ENCODE measurements at places on chromosomes 3 and 15. TPM values are rescaled to one million over a fixed set of nuclear protein-coding genes. Genes with fewer than 3 reads are reported as not detected.

DNA sequence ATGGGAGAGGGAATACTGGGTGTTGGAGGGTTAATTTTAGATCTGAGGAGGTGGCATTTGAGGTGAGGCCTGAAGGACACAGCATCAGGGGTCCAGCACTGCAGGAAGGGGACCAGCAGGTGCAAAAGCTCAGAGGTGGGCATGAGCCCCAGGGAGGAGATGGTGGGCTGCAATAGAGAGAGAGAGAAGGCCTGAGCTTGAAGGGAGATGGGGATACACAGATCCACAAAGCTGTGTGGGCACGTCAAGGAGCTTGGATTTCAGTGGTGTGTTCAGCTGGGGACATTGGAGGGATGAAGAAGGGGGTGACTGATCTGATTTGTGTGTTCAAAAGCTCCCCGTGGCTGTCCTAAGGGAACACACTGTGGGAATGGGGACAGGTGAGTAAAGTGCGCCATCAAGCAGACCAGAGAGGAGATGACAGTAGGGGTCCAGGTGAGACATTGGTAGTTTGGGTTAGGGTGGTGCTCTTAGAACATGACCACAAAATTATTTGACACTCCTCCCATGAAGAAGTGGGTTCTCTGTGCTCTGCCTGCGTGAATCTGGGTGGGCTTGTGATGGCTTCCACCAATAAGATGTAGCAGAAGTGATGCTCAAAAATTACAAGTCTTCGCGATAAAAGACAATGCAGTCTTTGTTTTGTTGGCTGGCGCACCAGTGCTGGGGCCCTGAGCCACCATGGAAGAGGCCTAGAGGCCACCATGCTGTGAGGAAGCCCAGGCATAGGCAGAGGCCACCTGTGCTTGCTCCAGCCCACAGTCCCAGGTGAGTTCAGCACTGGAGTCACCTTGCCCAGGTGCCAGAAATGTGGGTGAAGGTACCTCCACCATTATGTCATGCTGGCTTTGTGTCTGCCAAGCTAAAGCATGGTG lies 1.9 kb upstream of the WNT7A start:
- no peaks in the 10 kb centered on the region for H3K27me3 ChIP-seq
- H3K4me3 ChIP-seq = no peak overlapping the region
- H3K27ac ChIP-seq = no peak overlapping the region
- no peaks in the 10 kb centered on the region for H3K36me3 ChIP-seq

DNA sequence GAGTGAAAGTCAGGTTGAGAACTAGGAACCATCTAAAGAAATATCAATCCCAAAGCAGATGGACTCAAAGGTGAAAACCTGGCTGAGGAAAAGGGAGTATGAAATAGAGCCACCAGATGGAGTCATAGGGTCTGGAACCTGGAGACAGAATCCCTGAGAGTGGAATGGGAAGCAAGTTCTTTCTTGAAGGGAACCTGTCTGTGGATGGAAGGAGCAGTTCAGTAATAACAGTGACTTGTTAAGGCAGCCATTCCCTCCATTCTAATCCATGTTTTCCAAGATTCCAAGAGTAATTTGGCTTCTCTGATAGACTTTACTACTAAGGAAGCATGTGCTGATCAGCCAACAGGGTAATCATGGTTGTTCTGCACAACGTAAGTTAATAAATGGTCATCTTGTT lies 22.5 kb upstream of the AQP9 start:
- H3K27ac ChIP-seq = no peak overlapping the region
- no peak overlapping the region for H3K4me3 ChIP-seq
- DNase-seq = no peak
- H3K27me3 ChIP-seq = no peaks in the 10 kb centered on the region

- peaks cover 19% of the 10 kb centered on the region for H3K4me1 ChIP-seq
- H3K4me3 ChIP-seq = peak overlapping the region; percentile 93
- peak; percentile 74 for DNase-seq
- H3K27ac ChIP-seq = peak overlapping the region; percentile 96
Measured at GRCh38 chr15:58771621-58772250, 634 bp downstream of the MINDY2 start.

- no peaks in the 10 kb centered on the region for H3K4me1 ChIP-seq
- H3K27ac ChIP-seq = no peak overlapping the region
- no peak for DNase-seq
- H3K36me3 ChIP-seq = no peaks in the 10 kb centered on the region
- H3K4me3 ChIP-seq = no peak overlapping the region
Measured at GRCh38 chr3:119990888-119991287, 103.4 kb downstream of the GSK3B start.

DNA sequence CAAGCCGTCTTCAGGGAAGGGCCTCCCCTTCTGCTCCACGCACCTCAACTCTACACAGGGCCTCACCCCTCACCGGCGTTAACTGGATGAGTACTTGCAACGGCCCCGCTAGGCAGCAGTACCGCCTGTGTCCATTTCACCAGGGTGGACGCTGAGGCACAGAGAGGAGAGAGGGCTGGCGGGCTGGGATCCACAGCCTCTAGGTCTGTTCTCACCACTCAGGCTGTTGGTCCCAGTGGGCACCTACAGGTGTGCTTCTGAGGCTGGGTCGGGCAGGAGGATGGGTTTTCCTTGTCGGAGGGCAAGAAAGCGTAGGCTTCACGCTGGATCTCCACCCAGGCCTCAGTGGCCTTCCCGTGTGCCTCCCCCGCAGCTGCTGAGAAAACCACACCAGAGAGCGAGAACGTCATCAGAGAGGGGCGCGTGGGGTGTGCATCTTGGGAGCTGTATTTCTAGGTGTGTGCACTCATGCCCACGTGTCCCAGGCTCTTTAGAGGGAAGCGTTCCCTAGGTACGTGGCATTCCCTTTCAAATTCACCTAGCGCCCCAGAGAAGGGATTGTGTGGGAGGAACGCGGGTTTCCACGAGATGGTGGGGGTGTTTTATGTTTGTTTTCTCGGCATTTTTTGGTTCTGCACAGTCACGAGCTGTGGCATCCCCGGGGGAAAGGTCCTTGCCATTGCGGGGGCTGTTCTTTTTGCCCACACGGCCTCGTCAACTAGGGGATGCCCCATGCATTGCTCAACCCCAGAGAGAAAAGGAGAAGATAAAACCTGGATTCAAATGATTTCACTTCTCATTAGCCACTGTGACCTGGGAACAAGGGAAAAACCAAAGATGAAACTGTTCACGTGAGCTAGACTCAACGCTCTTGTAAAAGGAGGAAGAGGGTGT lies 67.7 kb downstream of the MGLL start:
- no peak overlapping the region for H3K4me3 ChIP-seq
- DNase-seq = no peak
- no peaks in the 10 kb centered on the region for H3K27me3 ChIP-seq
- no peaks in the 10 kb centered on the region for H3K36me3 ChIP-seq
- H3K4me1 ChIP-seq = no peaks in the 10 kb centered on the region

- no peaks in the 10 kb centered on the region for H3K36me3 ChIP-seq
- no peak overlapping the region for H3K27ac ChIP-seq
- DNase-seq = no peak
- no peak overlapping the region for H3K4me3 ChIP-seq
Measured at GRCh38 chr3:16378920-16379319, 113.9 kb downstream of the OXNAD1 start.

MED12L gene
- 18.5 TPM for total RNA-seq

HAPLN3 gene
- 4.8 TPM for total RNA-seq

TM4SF18 gene
- 1.2 TPM for total RNA-seq

DNA sequence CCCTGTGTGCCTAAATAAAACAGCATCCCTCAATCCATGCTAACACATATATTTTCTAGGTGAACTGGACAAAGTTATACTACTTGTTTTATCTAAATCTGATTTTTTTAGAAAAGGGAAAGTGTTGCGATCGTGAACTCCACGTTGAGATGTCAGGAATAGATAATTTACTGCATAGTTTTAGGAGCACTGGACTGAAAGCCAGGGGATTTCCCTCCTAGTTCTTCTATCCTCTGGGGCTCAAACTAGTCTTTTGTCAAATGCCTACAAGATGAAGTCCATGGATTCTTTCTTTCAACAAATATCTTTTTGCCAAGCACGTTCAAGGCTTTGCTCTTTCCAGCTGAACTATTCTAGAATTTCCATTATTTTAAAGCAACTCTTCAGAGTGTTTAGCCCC lies 617 bp upstream of the HPS3 start:
- peak overlapping the region; percentile 39 for H3K27ac ChIP-seq
- no peak for DNase-seq
- H3K36me3 ChIP-seq = no peaks in the 10 kb centered on the region

GRCh38 chr3:122898298-122898697 lies 103.4 kb downstream of the SLC49A4 start:
- H3K27ac ChIP-seq = no peak overlapping the region
- H3K4me1 ChIP-seq = no peaks in the 10 kb centered on the region
- H3K36me3 ChIP-seq = no peaks in the 10 kb centered on the region
- H3K4me3 ChIP-seq = no peak overlapping the region
- no peak for DNase-seq

C3orf85 gene
- total RNA-seq = not detected

- H3K36me3 ChIP-seq = no peaks in the 10 kb centered on the region
- H3K4me1 ChIP-seq = no peaks in the 10 kb centered on the region
- H3K27me3 ChIP-seq = no peaks in the 10 kb centered on the region
Measured at GRCh38 chr3:8713901-8714759, 19.5 kb upstream of the CAV3 start.

- H3K36me3 ChIP-seq = no peaks in the 10 kb centered on the region
- H3K27ac ChIP-seq = no peak overlapping the region
- H3K27me3 ChIP-seq = no peaks in the 10 kb centered on the region
- DNase-seq = no peak
- no peak overlapping the region for H3K4me3 ChIP-seq
Measured at GRCh38 chr3:130428871-130429712, 83.6 kb downstream of the COL6A5 start.

CFAP92 gene
- total RNA-seq = 16.0 TPM

DNA sequence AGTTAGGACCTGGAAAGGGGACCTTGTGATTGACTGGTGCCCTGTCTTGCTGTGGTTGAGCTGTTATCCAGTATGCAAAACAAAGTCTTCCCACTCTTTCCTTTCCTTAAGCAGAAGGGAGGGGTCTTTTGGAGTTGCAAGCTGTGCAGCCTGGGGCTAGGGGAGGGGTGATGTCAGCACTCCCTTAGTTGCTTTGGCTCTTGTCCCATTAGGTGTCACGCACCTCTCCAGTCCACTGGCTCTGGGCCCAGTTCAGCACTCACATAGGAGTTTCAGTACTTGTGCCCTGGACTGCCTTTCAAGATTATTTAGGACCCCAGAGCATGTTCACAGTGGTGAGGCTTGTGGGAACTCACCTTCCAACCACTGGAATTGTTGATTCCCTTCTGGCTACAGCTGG lies 238.5 kb downstream of the DOCK3 start:
- no peaks in the 10 kb centered on the region for H3K4me1 ChIP-seq
- no peak overlapping the region for H3K27ac ChIP-seq
- H3K27me3 ChIP-seq = no peaks in the 10 kb centered on the region
- no peaks in the 10 kb centered on the region for H3K36me3 ChIP-seq
- DNase-seq = no peak

DNA sequence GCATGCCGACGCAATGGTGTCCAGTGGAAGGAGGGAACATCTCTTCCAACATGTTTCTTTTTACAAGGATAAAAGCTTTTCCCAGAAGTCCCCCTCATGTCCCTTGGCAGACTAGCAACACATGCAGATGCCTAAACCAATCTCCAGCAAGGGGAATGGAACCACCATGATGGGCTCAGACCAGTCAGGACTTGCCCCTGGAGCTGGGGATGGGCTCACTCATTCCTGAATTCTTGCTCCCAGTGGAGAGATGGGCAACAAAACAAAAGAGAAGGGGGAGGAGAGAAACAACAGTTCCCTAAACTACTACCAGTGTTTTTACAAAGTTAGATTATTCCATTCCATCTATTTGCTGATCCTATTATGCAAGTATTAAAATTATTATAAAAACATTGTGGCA lies 76.8 kb upstream of the OXTR start:
- no peaks in the 10 kb centered on the region for H3K27me3 ChIP-seq
- no peaks in the 10 kb centered on the region for H3K4me1 ChIP-seq
- H3K4me3 ChIP-seq = no peak overlapping the region
- no peak overlapping the region for H3K27ac ChIP-seq

- no peaks in the 10 kb centered on the region for H3K4me1 ChIP-seq
- no peak for DNase-seq
- H3K27me3 ChIP-seq = no peaks in the 10 kb centered on the region
- no peaks in the 10 kb centered on the region for H3K36me3 ChIP-seq
Measured at GRCh38 chr3:73212683-73213082, 151.2 kb downstream of the EBLN2 start.

- H3K27ac ChIP-seq = peak overlapping the region; percentile 61
- H3K36me3 ChIP-seq = no peaks in the 10 kb centered on the region
- H3K4me1 ChIP-seq = peaks cover 4% of the 10 kb centered on the region
Measured at GRCh38 chr3:142577696-142578328, 721 bp downstream of the ATR start.

TRANK1 gene
- total RNA-seq = 7.6 TPM

TMC3 gene
- 0.16 TPM for total RNA-seq

DNA sequence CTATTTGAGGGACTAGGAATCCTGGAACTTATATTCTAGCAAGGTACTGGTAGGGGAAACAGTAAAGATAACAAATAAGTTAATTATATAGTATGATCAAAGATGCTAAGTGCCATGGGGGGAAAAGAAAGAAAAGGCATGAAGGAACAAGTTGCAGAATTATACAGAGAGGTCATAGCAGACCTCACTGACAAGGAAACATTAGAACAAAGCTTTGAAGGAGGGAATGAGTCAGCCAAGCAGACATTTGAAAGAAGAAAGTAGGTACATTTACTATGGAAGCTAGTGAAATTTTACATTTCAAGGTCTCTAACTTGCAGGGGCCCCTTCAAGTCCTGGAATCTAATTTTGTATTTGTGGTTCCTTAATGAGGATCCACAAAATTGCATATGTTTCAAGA lies 57.2 kb upstream of the TIPARP start:
- no peaks in the 10 kb centered on the region for H3K36me3 ChIP-seq
- peaks cover 18% of the 10 kb centered on the region for H3K4me1 ChIP-seq
- no peaks in the 10 kb centered on the region for H3K27me3 ChIP-seq
- DNase-seq = no peak
- H3K27ac ChIP-seq = no peak overlapping the region
- no peak overlapping the region for H3K4me3 ChIP-seq

DNA sequence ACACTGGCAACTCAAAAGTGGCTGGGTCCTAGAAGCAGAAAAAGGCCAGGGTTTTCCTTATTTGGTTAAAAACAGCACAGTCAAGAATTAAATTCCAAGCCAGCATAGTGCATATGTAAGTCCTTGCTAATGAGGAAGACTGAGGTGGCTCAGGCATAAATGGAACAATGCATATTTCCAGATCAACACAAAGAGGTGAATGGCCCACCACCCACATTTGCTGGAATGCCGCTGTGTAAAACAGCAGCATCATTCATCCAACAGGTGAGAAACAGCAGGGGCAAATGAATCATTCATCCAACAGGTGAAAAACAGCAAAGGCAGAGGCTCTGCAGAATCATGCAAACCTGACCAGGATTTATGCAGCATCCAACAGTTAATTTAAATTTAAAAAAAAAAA lies 32.9 kb downstream of the GPR176 start:
- no peak for DNase-seq
- no peaks in the 10 kb centered on the region for H3K4me1 ChIP-seq
- H3K4me3 ChIP-seq = no peak overlapping the region
- no peaks in the 10 kb centered on the region for H3K27me3 ChIP-seq

- no peaks in the 10 kb centered on the region for H3K27me3 ChIP-seq
- H3K4me3 ChIP-seq = no peak overlapping the region
- no peaks in the 10 kb centered on the region for H3K4me1 ChIP-seq
Measured at GRCh38 chr15:59020322-59020721, 32.9 kb downstream of the RNF111 start.
